Myometrial cell (primary cell): ENCODE measurements at places on chromosomes 7 and 10. TPM values are rescaled to one million over a fixed set of nuclear protein-coding genes. Genes with fewer than 3 reads are reported as not detected.

PKD2L1 gene
- total RNA-seq: not detected in 2 replicates

FZD1 gene
- total RNA-seq: 2.9 and 3.5 TPM in 2 replicates

LRRC17 gene
- 104 and 108 TPM in 2 replicates for total RNA-seq

HMX2 gene
- not detected in 2 replicates for total RNA-seq

AASS gene
- 20.5 and 23.6 TPM in 2 replicates for total RNA-seq

ZNF282 gene
- 17.0 and 19.5 TPM in 2 replicates for total RNA-seq

ENTPD1 gene
- under 0.01 TPM in 1 of 2 replicates, not detected in the other for total RNA-seq

AGR2 gene
- total RNA-seq: not detected in 2 replicates

NRP1 gene
- 182 and 221 TPM in 2 replicates for total RNA-seq

GNAT3 gene
- not detected in 2 replicates for total RNA-seq

CABCOCO1 gene
- 0.53 and 2.6 TPM in 2 replicates for total RNA-seq

SLC39A12 gene
- total RNA-seq: not detected in 2 replicates

SMURF1 gene
- 10.7 and 13.8 TPM in 2 replicates for total RNA-seq

SEC61A2 gene
- 4.4 and 6.3 TPM in 2 replicates for total RNA-seq

WNT8B gene
- total RNA-seq: not detected in 2 replicates

FOXI2 gene
- not detected in 2 replicates for total RNA-seq

ABCB8 gene
- 56.9 and 61.1 TPM in 2 replicates for total RNA-seq

TEX36 gene
- total RNA-seq: not detected in 2 replicates
